ENCODE measurements at places on chromosomes 2 and 18.

DNA sequence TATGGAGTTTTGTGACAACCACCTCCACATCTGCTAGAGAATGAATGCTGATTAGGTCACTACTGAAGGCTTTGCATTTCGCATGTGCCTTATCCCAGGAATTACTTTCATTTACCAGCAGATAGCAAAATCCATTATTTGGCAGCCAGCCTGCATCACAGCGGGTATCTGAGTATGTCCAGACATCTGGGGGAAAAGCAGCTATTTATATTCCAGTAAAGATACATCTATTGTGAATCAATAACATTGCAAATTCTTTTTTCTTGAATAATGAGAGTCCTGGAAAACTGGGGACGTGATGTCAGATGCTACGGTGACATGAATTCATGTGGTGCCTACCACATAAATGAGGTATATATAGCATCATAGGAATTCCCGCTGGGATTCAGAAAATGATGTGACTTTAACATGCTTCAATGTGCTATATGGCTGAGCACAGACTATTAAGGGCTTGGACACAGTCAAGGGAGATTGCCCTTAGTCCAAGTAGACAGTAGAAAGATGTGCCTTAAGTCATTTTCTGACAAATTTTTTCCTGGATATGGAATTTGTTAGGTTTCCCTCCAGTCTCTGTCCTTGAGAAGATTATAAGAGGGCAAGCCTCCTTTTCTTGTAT, 84.2 kb upstream of the CD302 start:
- DNase-seq, result no peak

GRCh38 chr2:224577541-224577940, 7.6 kb downstream of the CUL3 start:
- DNase-seq, result no peak

GRCh38 chr18:54247511-54248175, 21.7 kb upstream of the POLI start:
- DNase-seq, result no peak

- no peak for DNase-seq
Measured at GRCh38 chr2:222833410-222833809, 27.4 kb upstream of the ACSL3 start.

GRCh38 chr2:109321570-109321969, 192.6 kb downstream of the SH3RF3 start:
- no peak for DNase-seq

DNA sequence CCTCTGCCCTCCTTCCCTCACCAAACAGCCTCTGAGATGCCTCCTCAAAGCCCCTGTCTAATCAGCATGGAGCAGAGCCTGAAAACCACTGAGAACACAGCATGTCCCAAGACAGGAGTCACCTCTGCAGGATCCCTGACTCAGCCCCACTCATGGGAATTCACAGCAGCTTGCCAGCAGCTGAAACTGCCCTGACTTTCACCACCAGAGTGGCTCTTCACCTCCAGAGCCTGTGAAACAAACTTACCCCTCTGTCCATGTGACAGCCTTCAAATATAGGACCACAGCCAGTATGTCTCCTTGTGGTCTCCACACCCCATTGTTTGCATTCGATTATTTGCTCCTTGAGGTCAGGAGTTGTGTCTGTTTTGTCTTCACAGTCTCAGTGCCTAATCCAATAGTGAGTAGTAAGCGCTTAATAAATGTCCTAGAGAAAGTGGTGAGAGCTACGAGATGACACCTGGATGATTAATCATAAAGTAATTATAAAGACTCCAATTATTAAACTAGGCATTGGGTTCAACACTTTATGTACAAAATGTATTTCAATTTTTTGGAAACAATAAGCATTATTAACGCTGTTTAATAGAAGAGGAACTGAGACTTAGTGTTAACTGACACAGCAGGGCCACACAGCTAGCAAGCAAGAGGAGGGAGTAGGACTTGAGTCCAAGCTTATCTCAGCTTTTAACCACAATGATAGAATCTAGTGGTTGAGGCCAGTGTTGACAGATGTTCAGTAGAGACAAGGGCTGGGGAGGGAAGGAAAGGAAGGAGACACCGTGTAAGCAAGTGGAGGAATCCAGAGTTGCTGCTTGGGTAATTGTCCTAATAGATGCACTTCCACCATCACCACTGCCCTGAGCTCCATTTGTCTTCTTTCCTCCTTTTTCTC, 358.7 kb upstream of the TNP1 start:
- peak; percentile 95 for DNase-seq

GRCh38 chr2:176150584-176151441, 537 bp upstream of the HOXD4 start:
- DNase-seq, result no peak

- no peak for DNase-seq
Measured at GRCh38 chr2:211141646-211142045, 585.2 kb downstream of the CPS1 start.

GRCh38 chr18:45666520-45666919, 51.2 kb downstream of the SLC14A2 start:
- DNase-seq, result no peak

- DNase-seq, result peak; percentile 39
Measured at GRCh38 chr2:210997373-210997772, 441.0 kb downstream of the CPS1 start.

DNA sequence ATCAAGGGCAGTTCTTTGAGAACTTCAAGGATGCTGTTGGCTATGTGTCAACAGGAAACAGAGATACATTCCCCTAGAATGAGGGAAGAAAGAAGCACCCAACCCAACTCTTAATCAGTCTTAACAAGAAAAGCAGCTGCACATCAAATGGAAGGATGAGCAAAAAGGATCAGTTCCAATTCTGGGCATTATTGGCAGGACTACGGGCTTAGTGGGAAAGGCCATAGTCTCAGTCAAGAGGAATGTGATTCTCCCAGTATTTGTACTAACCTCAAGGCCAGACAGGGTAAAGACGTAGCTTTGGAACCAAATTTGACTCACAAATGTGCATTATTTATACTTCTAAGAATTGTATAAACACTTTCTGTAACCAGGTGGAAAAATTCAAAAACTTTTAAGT, 18.2 kb downstream of the BMP10 start:
- DNase-seq, result peak; percentile 62

DNA sequence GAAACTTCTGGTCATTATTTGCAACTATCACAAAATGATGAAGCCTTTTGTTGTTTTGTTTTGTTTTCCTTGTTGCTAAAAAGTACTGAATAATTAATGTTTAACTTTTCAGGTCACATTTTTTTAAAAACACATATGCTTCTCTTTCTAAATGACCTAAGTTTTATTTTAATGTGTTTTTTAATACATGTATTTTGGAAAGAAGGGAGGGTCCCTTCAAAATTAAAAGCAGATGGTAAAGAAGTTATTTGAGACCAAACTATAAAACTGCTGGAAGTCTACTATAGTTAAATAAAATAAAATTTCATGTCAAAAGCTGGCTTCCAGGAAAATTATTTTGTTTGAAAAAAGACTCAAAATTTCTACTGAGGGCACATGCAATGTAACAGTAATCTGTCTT, 39.5 kb upstream of the ASNSD1 start:
- DNase-seq, result no peak

DNA sequence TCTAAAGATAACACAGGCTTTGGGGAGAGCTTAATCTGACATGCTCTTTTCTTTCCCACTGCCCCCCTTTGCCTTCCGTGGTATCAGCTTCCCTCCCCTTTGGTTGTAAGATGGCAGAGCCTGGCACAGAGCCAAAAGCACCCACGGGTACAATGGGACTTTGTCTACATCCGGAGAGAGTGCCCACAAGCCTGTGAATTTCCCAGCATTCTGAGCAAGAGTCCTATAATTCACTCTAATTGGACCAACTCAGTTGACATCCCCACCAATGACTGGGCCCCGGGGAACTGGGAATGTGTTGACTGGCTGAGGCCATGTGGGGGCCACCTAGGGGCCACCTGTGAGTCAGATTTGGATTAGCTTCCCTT, 20.1 kb upstream of the C2orf72 start:
- DNase-seq, result no peak

- DNase-seq, result no peak
Measured at GRCh38 chr2:128369602-128370467, 51.2 kb upstream of the HS6ST1 start.

GRCh38 chr2:189858291-189858690, 74.0 kb downstream of the PMS1 start:
- DNase-seq, result no peak

DNA sequence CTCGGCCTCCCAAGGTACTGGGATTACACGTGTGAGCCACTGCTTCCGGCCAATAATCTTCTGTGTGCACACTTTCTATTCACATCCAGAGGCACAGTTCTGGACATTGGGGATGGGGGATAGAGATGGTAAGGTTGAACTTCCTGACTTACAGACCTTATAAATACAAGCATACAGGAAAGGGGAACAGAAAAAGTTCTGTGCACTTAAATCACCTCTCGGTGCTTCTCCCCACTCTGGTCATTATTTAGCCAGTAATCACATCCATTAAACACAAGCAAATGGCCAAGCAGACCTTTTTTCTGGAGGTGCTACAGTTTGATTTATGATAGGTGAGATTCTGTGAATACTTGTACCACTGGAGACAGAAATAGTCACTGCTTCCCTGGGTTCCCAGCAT, 110.6 kb downstream of the CRIM1 start:
- no peak for DNase-seq

GRCh38 chr2:157786663-157787363, 89.3 kb downstream of the ACVR1 start:
- no peak for DNase-seq

DNA sequence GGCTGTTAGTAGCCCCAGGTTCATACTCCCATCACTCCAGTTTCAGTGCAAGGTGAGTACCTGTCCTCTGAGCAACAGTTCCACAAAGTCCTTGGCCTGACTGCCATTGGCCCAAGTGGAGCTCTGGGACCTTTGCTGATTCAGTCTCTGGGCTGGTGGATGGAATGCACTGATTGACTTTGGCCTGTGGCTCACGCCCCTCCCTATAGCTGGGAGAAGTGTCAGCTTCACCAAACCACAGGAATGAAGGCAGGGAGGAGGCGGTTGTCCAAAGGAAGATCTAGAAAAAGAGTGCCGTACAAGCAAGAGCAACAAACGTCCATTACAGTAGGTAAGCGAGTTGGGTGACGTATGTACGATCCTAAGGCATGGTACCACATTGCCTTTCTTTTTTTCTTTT, 34.0 kb downstream of the QPCT start:
- DNase-seq, result peak; percentile 94

DNA sequence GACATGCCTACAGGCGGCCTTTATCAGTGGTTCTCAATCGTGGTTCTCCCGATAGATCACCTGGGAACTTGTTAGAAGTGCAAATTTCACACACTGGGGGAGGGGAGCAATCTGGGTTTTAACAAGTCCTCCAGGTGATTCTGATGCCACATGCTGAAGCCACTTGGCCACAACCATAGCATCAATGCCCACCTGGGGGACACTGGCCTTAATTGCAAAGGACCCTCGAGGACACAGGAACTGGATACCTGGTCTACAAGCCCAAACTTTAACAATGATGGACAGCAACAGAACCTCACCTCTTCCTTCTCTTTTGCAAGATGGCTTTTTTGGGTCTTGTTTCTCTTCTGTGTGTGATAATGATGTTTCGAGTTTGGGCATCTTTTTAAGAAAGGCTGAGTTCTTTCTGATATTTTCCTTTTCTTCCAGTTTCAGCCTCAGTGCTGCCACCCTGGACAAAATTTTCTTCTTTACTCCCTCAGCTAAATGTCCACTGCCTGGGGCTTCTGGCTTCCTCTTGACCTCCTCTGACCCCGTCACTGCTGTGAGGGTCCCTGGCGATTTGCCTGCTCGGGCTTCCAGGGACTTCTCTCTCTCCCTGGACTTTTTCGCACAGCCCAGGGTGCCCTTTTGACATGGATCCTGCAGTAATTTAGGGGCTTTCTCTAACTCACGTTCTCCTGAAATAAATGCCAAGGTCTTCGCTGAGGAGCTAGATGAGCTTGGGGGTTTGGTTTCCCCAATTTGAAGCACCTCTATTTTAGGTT, 94.2 kb downstream of the ALPK2 start:
- DNase-seq, result no peak

DNA sequence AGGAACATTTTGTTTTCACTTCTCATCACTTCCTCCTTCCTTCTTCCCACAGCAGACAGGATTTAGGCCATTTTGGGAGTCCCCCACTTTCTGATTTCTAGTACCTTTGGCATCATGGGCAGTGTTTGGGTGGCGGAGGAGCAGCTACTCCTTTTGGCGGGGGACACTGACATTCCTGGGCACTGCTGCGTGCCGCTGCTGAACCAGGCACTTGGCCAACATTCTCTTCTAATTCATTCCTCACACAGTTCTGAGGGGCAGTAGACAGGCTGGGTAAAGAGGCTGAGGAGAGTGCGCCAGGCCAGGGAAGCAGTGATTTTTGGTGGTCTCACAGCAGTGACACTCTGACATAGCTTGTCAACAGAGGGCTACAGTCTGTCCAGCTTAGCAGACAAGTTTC, 270.2 kb downstream of the LOXHD1 start:
- DNase-seq, result peak; percentile 14

- peak; percentile 63 for DNase-seq
Measured at GRCh38 chr18:60549338-60549960, 176.9 kb upstream of the MC4R start.

- no peak for DNase-seq
Measured at GRCh38 chr2:239305222-239305575, 95.6 kb downstream of the HDAC4 start.

GRCh38 chr2:219769090-219769910, 141.9 kb downstream of the SLC4A3 start:
- DNase-seq, result peak; percentile 52

GRCh38 chr2:9240745-9241144, 34.1 kb downstream of the ASAP2 start:
- DNase-seq, result peak; percentile 66

GRCh38 chr18:70024093-70024492, 76.4 kb upstream of the CD226 start:
- DNase-seq, result no peak

DNA sequence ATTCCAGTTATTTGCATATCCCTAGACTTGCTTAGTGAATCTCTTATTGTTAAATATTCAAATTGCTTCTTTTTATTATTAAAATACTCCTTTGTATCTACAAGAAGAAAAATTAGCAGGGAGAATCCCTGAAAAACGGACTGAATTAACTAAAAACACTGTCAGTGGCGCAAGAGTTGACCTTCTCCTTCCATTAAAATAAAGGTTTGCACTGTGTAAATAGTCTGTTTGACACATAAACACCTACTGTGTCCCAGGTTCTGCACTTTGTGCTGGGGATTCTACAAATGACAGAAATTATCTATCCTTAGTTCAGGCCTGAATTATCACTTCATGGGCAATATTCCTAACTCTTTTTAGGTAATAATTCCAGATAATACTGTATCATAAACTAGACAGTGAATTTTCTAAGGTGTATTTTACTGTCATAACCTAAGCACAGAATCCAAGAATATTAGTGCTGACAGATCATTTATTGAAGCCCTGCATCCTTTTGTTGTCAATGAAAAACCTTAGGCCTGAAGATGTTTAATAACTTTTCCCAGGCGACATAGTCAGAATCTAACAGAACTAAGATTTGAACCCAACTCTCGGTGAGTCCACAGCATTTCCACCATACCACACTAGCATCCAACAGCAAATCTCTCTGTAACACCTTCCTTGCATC, 17.0 kb upstream of the BMP10 start:
- no peak for DNase-seq

- DNase-seq, result peak; percentile 27
Measured at GRCh38 chr2:166375195-166375735, 479 bp downstream of the SCN9A start.

Data from astrocyte (in vitro differentiated cells and primary cell).